ENCODE measurements at places on chromosomes 13 and 19. TPM values are rescaled to one million over a fixed set of nuclear protein-coding genes. Genes with fewer than 3 reads are reported as not detected.

- no peak for DNase-seq
Measured at GRCh38 chr13:20654156-20654555, 49.3 kb upstream of the IL17D start.

DNA sequence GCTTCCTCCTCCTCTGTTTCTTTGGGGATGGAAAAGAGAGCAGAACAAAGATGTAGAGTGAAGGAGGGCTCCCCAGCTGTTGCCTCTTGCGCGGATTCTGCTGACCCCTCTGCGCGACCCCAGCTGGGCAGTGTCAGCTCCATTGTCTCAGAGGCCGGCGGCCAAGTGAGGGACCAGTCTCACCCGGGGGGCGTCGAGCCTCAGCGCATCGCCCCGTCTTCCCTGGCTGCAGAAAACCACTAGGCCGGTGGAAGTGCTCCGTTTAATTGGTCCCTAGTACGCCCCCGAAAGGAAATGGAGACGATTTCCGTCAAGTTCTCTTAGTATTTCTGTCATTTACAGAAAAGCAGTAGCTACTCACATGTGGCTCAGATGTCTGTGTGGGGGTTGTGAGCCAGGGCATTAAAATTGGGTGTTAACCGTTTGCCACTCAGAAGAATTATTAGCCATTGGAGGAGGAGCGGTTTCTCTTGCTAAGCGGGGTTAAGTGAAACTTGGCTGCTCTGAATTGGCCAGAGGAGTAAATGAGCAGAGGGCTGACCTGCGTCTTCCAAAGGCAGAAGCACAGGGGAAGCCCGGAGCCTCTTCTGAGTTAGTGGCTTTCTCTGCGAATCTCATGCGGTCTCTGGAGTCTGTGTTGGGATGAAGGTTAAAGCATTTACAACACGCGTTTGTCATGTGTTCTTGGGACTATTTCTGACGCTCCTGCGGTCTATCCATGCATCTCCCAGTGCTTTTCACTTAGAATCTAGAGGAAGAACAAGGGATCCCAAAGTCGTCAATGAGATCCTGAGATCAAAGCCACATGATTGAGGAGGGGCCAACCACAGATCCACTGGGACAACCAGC lies 132.8 kb upstream of the MYO16 start:
- DNase-seq, result no peak

The SMIM44 gene
- not detected for total RNA-seq

GRCh38 chr13:46179491-46179908 lies 2.5 kb downstream of the LCP1 start:
- DNase-seq, result peak; percentile 88

GRCh38 chr13:21426238-21426637 lies 32.9 kb downstream of the ZDHHC20 start:
- DNase-seq, result no peak

DNA sequence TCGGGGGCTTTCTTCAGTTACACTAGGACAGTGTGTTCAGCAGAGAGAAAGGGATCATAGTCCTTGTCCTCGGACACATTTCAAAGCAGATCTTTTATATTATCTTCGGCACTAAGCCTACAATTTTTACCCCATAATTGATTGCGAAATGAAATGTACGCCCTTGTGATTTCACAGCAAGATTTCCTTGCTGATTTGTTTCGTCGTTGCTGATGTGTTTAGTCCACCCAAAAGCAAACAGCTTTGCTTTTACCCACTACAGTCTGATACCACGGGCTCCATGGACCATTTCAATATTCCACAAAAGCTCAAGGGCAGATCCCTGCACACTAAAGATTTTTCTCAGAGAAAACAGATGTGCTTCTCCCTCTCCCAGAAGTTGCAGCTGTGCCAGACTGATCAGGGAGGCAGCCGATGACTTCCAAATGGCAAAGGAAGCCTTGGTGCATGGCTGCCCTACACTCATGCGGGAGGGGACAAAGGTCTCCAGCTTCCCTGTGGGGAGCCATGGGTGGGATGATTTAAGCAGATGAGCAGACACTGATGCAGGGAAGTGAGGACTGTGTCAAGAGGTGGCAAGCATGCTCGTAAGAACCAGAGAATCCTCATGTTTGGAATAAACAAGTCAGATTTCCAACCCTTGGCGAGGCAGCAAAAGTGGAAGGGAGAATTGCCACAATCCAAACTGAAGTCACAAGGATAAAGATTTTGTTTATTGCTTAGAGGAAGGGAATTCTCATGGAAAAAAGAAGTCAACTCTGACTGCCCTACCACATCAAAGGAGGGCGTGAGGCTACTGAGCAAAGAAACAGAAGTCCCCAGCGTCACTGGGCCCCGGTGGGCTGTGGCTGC lies 81.1 kb downstream of the STK24 start:
- DNase-seq, result no peak

The CGB5 gene
- not detected for total RNA-seq

The GGACT gene
- total RNA-seq, result 9.5 TPM

GRCh38 chr19:7545904-7546303 lies 10.4 kb downstream of the PNPLA6 start:
- DNase-seq, result no peak

The FGF21 gene
- total RNA-seq, result not detected

DNA sequence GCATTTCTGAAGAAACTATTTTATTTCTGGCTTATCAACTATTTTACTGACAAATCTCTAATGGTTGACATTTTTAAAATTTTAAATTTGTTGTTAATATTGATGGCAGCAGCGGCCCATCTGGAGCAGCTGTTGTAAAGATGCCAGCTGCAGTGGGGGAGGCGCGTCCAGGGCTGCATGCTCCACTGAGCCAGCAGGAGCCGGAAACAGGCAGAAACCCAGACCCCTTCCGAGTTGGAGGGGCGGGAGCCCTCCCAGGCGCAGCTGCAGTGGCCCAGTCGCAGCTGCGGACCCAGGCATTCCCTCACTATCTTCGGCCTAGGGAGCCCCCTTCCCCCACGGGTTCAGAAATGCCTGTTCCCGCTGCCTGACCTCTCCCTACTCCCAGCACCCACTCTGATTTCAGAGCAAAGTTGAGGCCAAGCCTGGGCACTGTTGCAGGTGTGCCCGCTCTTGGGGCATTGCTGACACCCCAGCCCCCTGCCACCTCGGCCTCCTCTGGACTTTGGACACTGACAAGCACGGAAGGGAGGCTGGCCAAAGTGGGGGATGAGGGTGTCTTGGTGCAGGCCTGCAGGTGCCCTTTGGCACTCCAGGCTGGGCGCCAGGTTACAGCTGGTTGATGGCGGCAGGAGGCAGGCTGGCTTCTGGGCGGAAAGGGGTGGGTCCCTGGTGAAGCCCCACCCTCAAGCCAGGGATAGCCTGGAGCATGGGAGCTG lies 69.2 kb downstream of the PIBF1 start:
- DNase-seq, result no peak

The CDX2 gene
- total RNA-seq, result not detected

The TGFBR3L gene
- 4.6 TPM for total RNA-seq

The LIM2 gene
- not detected for total RNA-seq

The S1PR5 gene
- total RNA-seq, result 0.63 TPM

The IRGC gene
- not detected for total RNA-seq

DNA sequence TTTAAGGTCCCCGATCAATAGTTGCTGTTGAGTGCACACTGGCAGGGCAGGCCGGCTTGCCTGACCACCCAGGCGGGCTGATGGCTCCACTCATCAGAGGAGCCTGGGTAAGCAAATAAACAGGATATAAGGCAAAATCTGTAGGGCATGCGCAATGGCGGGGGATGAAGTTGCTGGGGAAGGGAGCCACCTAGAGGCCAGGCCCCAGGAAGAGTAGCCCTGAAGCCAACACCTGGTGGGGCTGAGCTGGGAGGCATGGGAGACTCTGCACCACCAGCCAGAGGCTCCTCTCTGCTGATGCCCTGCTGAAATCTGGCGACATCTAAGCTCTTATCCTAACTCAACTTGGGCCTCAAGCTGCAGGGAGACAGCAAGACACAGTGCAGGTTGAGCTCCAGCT lies 324.3 kb downstream of the ZNF536 start:
- DNase-seq, result peak; percentile 24

The WDR87 gene
- not detected for total RNA-seq

The ANGPTL8 gene
- total RNA-seq, result not detected

GRCh38 chr19:32322541-32322940 lies 22.9 kb upstream of the ZNF507 start:
- no peak for DNase-seq

- peak; percentile 87 for DNase-seq
Measured at GRCh38 chr13:42991898-42992763, at the start of gene EPSTI1. Gene EPSTI1 (minus strand): TSS chr13:42992241. CDS start chr13:42992165, 76 bp downstream.

The CEACAM21 gene
- 77.0 TPM for total RNA-seq

The NCAN gene
- not detected for total RNA-seq

The OR2Z1 gene
- total RNA-seq, result not detected

- peak; percentile 50 for DNase-seq
Measured at GRCh38 chr19:44447916-44448674, at the start of gene ZNF229. Gene ZNF229 (minus strand): TSS chr19:44448472. CDS start chr19:44442847, 5,625 bp downstream.

- DNase-seq, result no peak
Measured at GRCh38 chr19:15223649-15224361, 8.4 kb downstream of the EPHX3 start.

DNA sequence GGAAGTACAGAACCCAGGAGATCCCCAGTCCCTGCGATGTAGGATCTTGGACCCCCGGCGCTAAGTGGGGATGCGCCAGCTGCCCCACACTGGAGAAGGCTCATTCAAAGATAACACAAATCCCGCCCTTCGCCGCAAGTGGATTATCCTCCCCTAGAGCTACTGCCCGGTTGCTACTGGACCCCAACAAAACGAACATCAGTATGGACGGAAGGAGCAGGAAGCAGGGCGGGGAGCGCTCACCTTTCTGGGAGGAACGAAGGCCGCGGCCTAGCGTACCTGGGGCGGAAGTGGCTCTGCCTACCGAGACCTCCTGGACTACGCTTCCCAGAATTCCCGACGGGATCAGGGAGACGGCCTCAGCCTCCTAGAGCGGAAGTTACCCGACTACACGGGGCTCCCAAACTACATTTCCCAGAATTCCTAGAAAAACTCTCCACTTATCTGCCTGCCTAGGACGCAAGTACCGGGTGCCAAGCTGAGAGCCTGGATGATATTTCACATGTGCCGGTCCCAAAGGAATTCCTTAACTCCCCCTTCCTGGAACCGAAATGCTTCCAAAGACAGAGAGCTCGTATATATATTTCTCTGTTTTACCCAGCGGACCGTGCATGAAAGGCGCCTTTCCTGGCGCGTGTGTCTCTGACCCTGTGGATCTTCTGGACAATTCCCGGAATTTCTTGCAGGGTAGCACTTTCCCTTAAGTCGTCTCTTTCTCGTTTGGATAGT lies at the start of gene ZNF112:
ZNF112 (minus strand) TSS at position 298 of the 729 bp plus-strand sequence. CDS start 16,141 bp downstream, outside the sequence.
- DNase-seq, result no peak

- no peak for DNase-seq
Measured at GRCh38 chr19:13864046-13864666, 12.8 kb upstream of the NANOS3 start.

The PDE4A gene
- 58.1 TPM for total RNA-seq

The WDR88 gene
- not detected for total RNA-seq

DNA sequence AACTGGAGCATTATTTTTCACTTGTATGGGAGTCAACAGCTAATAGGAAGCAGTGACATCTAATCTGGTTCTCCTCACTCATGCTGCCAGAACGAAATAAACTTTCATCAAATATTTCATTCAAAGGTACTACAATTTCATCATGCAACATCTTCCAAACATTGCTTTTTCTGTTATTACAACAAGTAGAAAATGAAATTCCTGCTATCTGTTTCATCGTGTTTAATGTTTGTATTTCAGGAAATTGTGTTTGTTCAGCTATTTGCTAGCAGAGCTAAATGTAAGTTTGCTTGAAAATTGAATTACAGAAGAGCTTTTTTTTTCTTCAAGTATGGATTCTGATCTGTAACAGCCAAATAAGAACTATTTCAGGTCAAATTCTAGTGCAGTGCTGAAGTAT lies 90.1 kb downstream of the SLITRK6 start:
- no peak for DNase-seq

- no peak for DNase-seq
Measured at GRCh38 chr13:44352671-44353070, 21.0 kb upstream of the SERP2 start.

- DNase-seq, result no peak
Measured at GRCh38 chr13:40178130-40178529, 488.3 kb downstream of the FOXO1 start.

The NBEA gene
- 0.20 TPM for total RNA-seq

GRCh38 chr13:51270623-51271415 lies 48.6 kb downstream of the FAM124A start:
- DNase-seq, result no peak

The C19orf73 gene
- 1.0 TPM for total RNA-seq

DNA sequence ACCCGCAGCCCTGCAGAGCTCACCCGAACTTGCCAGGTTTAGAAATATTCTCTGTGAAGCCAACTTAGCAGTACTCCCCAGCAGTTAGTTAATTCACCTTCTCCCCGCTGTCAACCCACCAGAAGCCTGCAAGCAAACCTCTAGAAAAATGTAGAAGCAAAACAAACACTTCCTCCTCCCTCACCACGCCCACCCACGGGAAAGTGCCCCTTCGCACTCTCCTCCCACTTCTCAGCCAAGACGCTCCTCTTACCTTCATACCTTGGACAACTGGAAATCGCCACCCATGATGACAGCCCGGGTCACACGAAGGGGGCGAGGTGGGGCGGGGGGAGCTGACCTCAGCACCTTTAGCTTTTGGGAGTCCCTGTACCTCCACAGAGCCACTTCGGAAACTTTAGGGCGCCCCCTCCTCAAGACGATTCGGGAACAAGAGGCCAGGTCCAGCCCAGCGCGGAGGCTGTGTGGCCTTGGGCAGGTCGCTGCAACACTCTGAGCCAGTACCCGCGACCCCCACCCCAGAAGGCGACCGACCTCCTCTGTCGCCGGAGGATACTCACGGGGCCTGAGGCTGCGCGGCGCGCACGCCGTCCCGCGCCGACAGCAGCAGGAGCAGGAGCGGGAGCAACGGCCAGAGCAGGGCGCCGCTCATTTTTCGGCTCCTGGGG lies 485 bp downstream of the CPAMD8 start:
- no peak for DNase-seq

Measured in activated CD4-positive, alpha-beta memory T cell treated with anti-CD3 and anti-CD28 coated beads, Interleukin-2, amount 10 ng/mL, durations not matched to agents 7 days and 5 days (primary cell).